ENCODE measurements at places on chromosomes 11 and 22. TPM values are rescaled to one million over a fixed set of nuclear protein-coding genes. Genes with fewer than 3 reads are reported as not detected.

DNA sequence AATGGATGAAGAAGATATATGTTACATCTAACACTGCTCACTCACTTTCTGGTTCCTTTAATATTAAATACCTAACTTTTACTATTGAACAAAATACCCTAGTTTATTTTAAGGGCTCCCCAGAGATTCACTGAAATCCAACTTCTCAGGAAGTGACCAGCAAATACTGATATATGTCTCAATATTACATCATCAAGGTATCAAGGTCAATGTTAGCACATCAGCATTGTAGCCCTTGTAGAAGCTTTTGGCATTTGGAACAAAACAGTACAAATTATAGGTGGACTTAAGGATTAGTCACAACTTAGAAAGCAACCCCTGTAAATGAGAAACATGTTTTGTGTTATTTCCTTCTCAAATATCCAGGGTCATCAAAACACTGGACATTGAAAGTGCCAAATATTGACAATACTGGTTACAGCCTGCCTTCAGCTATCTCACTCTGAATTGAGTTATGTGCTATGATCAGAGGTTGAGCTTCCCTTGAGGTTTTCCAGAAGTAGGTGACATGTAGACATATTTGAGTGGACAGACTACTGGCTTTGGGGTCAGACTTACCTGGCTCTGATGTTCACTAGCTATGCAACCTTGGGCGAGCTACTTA is 1.9 kb upstream of the ATL3 start:
- peak overlapping the region; percentile 51 for H3K4me3 ChIP-seq
- DNase-seq = no peak
- no peaks in the 10 kb centered on the region for H3K27me3 ChIP-seq
- H3K4me1 ChIP-seq = peaks cover 20% of the 10 kb centered on the region
- peak overlapping the region; percentile 38 for H3K27ac ChIP-seq

F2 gene
- total RNA-seq = 0.11 TPM

CECR2 gene
- not detected for total RNA-seq

OR52I2 gene
- total RNA-seq = not detected

TMPRSS13 gene
- 5.3 TPM for total RNA-seq

All from activated T-helper 2 cell treated with anti-CD3 and anti-CD28 coated beads, Interferon-gamma antibody, Interleukin-2, Interleukin-4, amounts not matched to agents 10 μg/mL and 5 μg/mL and 100 μg/mL, durations not matched to agents 14 hours and 24 hours and 36 hours (primary cell).